ENCODE measurements at places on chromosomes 2 and 18. TPM values are rescaled to one million over a fixed set of nuclear protein-coding genes. Genes with fewer than 3 reads are reported as not detected.

The TLX2 gene
- not detected for total RNA-seq

DNA sequence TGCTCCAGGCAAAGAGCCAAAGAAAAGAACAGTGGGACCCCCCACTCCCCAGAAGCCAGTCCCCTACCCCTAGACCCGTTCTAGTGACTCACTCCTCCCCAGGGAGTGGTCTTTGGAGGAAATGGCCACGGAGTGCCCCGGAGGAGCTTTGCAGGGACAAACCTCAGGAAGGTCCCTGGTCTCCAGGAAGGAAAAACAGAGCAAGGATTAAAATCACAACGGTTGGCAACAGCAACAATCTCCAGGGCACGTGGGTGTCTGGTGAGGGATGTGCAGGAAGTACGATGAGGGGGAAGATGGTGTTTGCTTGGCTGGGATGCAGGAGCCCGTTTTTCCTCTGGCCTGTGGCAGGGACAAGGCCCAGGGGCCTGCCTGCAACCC lies 135.0 kb downstream of the SMAD2 start:
- DNase-seq = no peak

The GAL3ST2 gene
- total RNA-seq = not detected

GRCh38 chr2:62265106-62265505 lies 69.2 kb downstream of the B3GNT2 start:
- no peak for DNase-seq
